WTC11 (cell line): ENCODE measurements at places on chromosomes 16 and 17. TPM values are rescaled to one million over a fixed set of nuclear protein-coding genes. Genes with fewer than 3 reads are reported as not detected.

- no peaks in the 10 kb centered on the region for H3K27me3 ChIP-seq
- H3K4me3 ChIP-seq = no peak overlapping the region
- peaks cover 37% of the 10 kb centered on the region for H3K4me1 ChIP-seq
- no peaks in the 10 kb centered on the region for H3K36me3 ChIP-seq
Measured at GRCh38 chr16:74568961-74569631, 37.8 kb downstream of the GLG1 start.

GRCh38 chr16:253833-254232, 19.2 kb downstream of the FAM234A start:
- H3K27me3 ChIP-seq = no peaks in the 10 kb centered on the region
- no peak for DNase-seq
- peaks cover 33% of the 10 kb centered on the region for H3K36me3 ChIP-seq
- H3K4me1 ChIP-seq = no peaks in the 10 kb centered on the region
- H3K4me3 ChIP-seq = no peak overlapping the region

- no peak for DNase-seq
- no peak overlapping the region for H3K4me3 ChIP-seq
- H3K36me3 ChIP-seq = peaks cover 15% of the 10 kb centered on the region
Measured at GRCh38 chr16:12677502-12677901, 126.2 kb downstream of the CPPED1 start.

DNA sequence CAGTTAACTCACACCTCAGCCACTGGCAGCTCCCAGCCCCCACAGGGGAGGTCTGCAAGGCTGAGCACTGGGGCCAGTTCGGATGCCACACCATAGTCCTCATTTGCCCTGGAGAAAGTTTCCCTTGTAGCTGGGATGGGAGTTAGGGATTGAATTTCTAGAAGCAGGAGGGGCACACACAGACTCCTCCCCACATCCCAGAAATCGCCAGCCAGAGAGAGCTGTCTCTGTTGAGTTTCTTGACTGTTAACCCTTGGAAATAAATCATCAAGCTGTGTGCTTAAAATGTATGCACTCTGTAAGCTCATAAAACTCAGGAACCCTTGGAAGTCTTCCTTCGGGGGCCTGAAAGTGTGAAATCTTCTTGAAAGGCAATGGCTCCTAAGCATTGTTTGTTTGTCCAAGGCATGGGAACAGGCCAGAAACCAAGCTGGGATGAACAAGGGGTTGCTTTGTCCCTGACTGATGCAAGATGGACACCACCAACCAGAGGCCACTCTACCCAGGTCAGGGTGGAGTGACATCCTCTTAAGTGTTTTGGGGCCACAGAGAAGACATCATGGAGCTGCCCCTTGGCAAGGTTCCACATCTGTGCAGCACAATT, 394 bp upstream of the PRM3 start:
- no peak overlapping the region for H3K4me3 ChIP-seq
- no peaks in the 10 kb centered on the region for H3K36me3 ChIP-seq
- no peak for DNase-seq

GRCh38 chr17:74601944-74602572, 10.0 kb upstream of the CD300LD start:
- DNase-seq = peak; percentile 61
- peaks cover 7% of the 10 kb centered on the region for H3K4me1 ChIP-seq
- no peaks in the 10 kb centered on the region for H3K36me3 ChIP-seq
- peaks cover 6% of the 10 kb centered on the region for H3K27me3 ChIP-seq
- no peak overlapping the region for H3K27ac ChIP-seq

DNA sequence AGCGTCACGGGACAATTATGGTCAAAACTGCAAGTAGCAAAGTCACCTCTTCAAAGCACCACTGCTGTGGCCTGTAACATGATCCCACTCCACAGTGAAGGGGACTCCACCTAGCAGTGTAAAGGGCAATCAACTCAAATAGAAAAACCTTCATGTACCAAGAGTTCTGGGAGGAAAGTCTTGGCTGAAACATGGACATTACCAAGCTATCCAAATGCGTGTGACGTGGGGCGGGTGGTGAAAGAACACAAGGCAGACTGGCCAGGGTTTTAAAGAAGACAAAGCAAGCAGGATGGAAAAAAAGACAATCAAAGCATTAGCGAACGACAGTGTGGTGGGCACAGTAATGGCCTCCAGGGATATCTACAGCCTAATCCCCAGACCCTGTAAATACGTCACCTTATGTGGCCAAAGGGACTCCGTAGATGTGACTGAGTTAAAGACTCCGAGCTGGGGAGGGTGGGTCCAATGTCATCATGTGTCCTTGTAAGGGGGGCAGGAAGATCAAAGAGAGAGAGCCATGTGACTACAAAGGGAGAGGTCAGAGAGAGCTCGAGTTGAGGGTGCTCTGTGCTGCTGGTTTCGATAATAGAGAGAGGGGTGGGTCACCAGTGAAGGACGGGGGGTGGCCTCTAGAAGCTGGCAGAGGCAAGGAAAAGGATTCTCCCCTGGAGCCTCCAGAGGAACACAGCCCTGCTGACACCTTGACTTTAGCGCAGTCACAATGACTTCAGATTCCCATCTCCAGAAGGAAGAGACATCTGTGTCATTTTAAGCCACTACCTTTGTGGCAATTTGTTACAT, 6.0 kb downstream of the HSDL1 start:
- peaks cover 54% of the 10 kb centered on the region for H3K4me1 ChIP-seq
- 0 out of 2 replicates have a peak, but pooled peaks cover 6% of the 10 kb centered on the region for H3K36me3 ChIP-seq
- no peaks in the 10 kb centered on the region for H3K27me3 ChIP-seq
- peak overlapping the region; percentile 32; the same call in 1 of the 2 replicates for H3K4me3 ChIP-seq

- H3K27ac ChIP-seq = no peak overlapping the region; the same call in 1 of the 2 replicates
- H3K4me3 ChIP-seq = no peak overlapping the region
- H3K4me1 ChIP-seq = peaks cover 5% of the 10 kb centered on the region
- no peaks in the 10 kb centered on the region for H3K36me3 ChIP-seq
- DNase-seq = no peak
Measured at GRCh38 chr17:30345527-30346075, 11.7 kb upstream of the TMIGD1 start.

DNA sequence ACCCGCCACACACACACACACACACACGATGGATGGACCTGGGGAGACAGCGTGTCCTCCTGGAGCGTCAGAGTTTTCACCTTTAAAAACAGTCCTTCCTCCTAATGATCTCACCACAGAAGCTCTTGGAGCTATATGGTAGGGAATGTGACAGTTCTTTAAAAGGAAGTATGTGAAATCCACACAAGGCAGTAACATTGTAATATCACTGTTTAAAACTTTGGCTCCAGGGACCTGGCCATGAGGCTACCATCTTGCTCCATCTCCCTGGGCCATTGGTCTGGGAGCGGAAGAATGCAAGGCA, 302.4 kb downstream of the SOX9 start:
- peaks cover 7% of the 10 kb centered on the region; the same call in 1 of the 2 replicates for H3K4me1 ChIP-seq
- peaks cover 7% of the 10 kb centered on the region for H3K36me3 ChIP-seq
- no peak overlapping the region for H3K4me3 ChIP-seq
- H3K27me3 ChIP-seq = no peaks in the 10 kb centered on the region; the same call in 1 of the 2 replicates
- no peak overlapping the region for H3K27ac ChIP-seq

- peaks cover 63% of the 10 kb centered on the region for H3K4me1 ChIP-seq
- no peaks in the 10 kb centered on the region for H3K36me3 ChIP-seq
- no peak for DNase-seq
- H3K4me3 ChIP-seq = no peak overlapping the region
- H3K27me3 ChIP-seq = no peaks in the 10 kb centered on the region
Measured at GRCh38 chr17:59370593-59371299, 39.3 kb downstream of the YPEL2 start.

- peaks cover 7% of the 10 kb centered on the region for H3K4me1 ChIP-seq
- peaks cover 12% of the 10 kb centered on the region for H3K27me3 ChIP-seq
- H3K4me3 ChIP-seq = no peak overlapping the region
- no peak for DNase-seq
- no peaks in the 10 kb centered on the region for H3K36me3 ChIP-seq
Measured at GRCh38 chr16:83966153-83966696, 1.8 kb upstream of the NECAB2 start.

Gene ABCC11
- total RNA-seq = 0.05 to 0.30 TPM in 2 of 3 replicates, not detected in the other

Gene CA4
- total RNA-seq = 5.4 to 6.7 TPM (median 6.2 TPM) in 3 replicates

Gene LHX1
- total RNA-seq = 0.61 to 1.3 TPM (median 1.2 TPM) in 3 replicates

Gene SLC4A1
- total RNA-seq = 0.05 to 0.14 TPM in 2 of 3 replicates, not detected in the other

Gene PDF
- total RNA-seq = 24.0 to 28.2 TPM (median 25.6 TPM) in 3 replicates

Gene P2RX1
- total RNA-seq = 0.07 TPM in 1 of 3 replicates, not detected in the others

Gene TUBG2
- 22.1 to 26.7 TPM (median 22.2 TPM) in 3 replicates for total RNA-seq

Gene PPP1R1B
- 15.0 to 20.5 TPM (median 15.2 TPM) in 3 replicates for total RNA-seq
